ENCODE measurements at places on chromosomes 2 and 18. TPM values are rescaled to one million over a fixed set of nuclear protein-coding genes. Genes with fewer than 3 reads are reported as not detected.

- DNase-seq: no peak
These were observed 988 bp upstream of the KANSL1L start for GRCh38 chr2:210172219-210172575.

- DNase-seq: no peak
These were observed 232.2 kb downstream of the ZNF804A start for GRCh38 chr2:184830531-184830930.

DNA sequence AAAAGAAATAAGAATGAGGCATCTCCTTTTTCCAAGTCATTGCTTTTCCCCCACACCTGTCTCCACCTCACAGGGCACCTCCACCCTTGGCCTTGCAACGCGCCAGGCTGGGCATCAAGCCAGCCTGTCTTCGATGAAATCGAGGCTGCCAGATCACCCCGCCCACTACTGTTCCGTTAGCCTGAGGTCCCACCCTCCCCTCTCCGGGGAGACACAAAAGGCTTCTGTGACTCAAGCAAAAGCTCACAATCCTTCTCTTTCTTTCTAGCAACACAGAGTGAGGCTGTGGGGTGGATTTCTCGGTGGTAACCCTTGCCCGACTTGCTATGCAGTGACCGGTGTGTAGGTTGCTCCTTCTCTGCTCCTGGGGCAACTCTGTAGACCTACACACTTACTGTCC, 9.9 kb downstream of the TNP1 start:
- no peak for DNase-seq

- no peak for DNase-seq
These were observed 109.7 kb downstream of the B3GNT2 start for GRCh38 chr2:62305421-62306176.

RSAD2 gene
- 12.0 TPM for total RNA-seq

DOK6 gene
- 0.12 TPM for total RNA-seq
